Stimulated activated CD4-positive, alpha-beta T cell treated with anti-CD3 and anti-CD28 coated beads, Interleukin-15, amount 100 ng/mL, for 1 hour (primary cell): ENCODE measurements at places on chromosomes 16 and 17.

DNA sequence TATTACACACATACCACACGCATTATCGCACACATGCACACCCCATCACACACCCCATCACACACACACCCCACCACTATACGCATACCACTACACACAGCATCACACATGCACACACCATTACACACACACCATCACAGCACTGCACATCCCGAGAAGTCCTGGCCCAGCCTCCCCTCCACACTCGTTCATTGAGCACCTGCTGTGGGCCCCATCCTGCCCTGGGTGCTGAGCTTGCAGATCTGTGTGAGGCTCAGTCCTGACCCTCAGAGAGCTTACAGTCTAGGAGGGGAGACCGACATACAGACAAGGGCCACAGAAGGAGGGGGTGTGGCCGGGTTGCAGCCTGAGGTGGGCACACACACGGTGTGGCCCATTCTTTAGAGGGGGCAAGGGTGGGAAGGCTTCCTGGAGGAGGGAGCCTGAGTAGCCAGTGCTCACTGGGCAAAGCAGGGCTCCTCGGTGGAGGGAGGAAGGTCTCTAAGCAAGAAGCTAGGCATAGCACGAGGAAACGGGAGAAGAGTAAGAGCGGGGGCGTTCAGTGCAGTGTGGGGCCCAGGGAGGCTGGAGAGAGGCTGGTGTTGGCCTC, 206.6 kb downstream of the NTN1 start:
- DNase-seq = no peak

GRCh38 chr17:59814685-59815084, 78.1 kb downstream of the TUBD1 start:
- no peak for DNase-seq

- no peak for DNase-seq
Observed at GRCh38 chr16:19179546-19180490, 11.8 kb downstream of the SYT17 start.

- peak; percentile 63 for DNase-seq
Observed at GRCh38 chr17:76714822-76715495, 4.2 kb upstream of the MXRA7 start.

DNA sequence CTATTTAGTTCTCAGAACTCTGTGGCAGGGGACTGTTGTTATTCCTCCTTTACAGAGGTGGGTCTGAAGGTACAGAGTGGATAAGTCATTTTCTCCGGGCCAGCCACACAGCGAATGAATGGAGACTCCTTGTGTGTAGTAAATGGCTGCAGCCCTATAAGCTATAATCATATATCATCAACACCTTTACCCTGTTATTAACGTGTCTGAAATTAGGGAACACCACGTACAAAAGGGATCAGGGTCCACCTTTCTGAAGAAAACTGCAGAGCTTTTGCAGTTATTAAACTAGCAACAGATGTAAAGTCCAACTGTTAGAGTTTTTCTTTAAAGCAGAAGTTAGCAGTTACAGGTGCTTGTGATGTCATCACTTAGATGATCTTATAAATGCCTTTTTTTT, 696.7 kb downstream of the MAF start:
- DNase-seq = no peak

DNA sequence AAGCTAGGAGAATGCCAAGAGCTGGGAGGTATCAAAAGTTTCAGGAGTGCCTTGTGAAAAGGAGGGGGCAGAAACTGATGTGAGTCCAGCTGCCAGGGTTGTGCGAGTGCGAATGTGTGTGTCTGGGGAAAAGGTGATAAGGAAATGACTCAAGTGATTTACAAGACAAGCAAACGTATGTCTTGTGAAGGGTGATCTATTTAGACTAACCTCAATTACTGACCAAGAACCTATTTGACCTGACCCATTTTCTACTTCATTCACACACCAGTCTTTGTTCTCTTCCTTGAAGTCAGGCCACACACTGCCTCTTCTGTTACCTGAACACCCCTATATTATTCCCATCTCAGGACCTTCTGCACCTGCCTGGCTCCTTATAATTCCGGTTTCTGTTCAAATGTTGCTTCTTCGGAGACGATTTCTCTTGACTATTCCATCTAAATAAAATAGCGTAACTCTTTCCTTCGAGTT, 1.0 kb downstream of the GDE1 start:
- no peak for DNase-seq

DNA sequence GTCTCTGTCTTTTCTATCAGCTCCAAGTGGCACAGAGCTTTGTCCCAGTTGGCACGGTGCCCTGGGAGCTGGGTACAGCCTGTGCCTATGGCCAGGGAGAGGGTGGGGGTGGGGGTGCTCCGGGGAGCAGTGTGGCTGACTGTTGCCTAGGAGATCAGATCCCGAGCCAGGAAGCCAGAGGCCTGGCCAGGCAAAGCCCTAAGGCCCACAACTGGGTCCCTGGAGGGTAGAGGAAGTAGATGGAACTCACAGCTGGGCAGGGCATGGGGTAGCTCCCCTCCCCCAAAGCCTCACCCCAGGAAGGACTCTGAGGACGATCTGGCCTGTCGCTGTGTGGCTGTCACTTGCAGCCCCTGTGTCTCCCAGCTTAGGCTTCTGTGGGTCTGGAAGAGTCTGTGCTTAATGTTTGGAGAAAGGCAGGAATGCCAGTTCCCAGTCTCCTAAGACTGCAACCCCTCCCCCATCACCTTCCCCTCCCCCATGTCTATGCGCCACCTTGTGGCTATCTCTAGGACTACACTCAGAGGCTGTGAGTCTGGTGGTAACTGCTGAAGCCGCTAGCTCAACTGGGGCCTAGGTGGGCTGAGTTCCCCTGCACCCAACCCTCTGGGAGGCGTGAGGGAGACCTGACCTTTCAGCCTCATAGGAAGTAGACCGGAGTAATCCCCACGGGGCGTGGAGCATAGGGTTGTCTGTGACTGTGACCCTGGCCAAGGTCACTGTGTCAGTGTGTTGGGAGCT, 12.6 kb downstream of the THRA start:
- peak; percentile 49 for DNase-seq

- no peak for DNase-seq
Observed at GRCh38 chr17:3688027-3688553, 7.9 kb downstream of the P2RX5 start.

- DNase-seq = no peak
Observed at GRCh38 chr17:70049801-70050591, 25.0 kb upstream of the KCNJ16 start.

DNA sequence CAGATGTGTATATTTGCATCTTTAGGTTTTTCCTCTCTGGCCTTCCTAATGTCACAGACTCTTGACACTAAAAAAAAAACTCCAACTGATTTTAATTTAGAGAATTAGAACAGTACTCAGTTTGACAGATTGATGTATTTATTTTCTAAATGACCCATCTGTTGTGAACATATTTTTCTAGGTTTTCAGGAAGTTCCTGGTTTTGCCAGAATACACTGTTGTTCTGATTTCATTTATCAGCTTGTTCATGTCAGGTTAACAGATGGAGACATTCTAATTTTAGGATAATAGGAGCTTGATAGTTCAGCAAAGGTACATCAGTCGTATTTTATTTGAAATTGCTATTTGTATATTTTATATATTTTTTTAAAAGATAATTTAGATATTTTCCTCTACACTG, 133.4 kb downstream of the TANC2 start:
- DNase-seq = no peak

DNA sequence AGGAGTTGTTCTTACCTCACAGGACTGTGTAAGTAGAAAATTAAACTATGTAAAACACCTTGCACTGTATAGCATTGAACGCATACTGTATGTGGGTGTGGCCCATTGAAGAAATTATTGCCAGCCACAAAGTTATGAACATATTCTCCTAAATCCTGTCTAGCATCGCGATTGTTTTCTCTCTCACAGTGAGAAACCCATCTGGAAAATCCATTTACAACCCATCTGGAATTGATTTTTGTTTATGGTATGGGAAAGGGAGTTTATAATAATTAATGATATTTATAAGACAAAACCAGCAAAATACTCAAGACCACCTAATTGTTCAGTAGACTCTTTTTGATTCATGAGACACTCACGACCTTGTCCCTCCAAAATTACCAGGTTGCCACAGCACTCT, 22.1 kb upstream of the MON1B start:
- DNase-seq = no peak

GRCh38 chr17:57305908-57306504, 49.7 kb downstream of the MSI2 start:
- no peak for DNase-seq

- DNase-seq = no peak
Observed at GRCh38 chr17:35006961-35007360, 26.6 kb downstream of the LIG3 start.

GRCh38 chr17:34886831-34887230, 74.4 kb downstream of the CCT6B start:
- DNase-seq = no peak

GRCh38 chr17:27083408-27084185, 210.3 kb upstream of the WSB1 start:
- DNase-seq = no peak

DNA sequence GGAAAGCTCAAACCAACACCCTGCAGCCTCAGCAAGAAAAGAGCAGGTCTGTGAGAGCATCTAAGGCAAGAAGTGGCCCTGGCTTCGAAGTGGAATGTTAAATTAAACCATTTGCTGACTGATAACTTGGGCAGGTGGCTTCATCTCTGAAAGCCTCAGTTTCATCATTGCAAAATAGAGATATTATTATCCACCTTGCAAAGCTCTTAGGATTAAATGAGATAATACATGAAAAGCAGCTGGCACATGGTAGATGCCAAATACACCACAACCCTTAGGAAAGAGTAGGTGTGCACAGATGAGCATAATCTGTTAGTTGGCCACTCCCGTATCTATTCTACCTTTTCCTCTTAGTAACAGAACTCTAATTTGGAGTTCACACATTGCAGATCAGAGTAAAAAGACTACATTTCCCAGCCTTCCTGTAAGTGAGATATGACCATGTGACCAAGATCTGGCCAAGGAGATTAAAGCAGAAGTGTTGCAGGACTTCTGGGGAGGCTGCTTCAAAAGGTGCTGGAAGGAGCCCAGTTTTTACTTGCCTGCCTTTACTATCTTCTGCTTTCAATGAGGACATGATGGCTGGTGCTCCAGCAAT, 288.7 kb downstream of the SOX9 start:
- DNase-seq = no peak

DNA sequence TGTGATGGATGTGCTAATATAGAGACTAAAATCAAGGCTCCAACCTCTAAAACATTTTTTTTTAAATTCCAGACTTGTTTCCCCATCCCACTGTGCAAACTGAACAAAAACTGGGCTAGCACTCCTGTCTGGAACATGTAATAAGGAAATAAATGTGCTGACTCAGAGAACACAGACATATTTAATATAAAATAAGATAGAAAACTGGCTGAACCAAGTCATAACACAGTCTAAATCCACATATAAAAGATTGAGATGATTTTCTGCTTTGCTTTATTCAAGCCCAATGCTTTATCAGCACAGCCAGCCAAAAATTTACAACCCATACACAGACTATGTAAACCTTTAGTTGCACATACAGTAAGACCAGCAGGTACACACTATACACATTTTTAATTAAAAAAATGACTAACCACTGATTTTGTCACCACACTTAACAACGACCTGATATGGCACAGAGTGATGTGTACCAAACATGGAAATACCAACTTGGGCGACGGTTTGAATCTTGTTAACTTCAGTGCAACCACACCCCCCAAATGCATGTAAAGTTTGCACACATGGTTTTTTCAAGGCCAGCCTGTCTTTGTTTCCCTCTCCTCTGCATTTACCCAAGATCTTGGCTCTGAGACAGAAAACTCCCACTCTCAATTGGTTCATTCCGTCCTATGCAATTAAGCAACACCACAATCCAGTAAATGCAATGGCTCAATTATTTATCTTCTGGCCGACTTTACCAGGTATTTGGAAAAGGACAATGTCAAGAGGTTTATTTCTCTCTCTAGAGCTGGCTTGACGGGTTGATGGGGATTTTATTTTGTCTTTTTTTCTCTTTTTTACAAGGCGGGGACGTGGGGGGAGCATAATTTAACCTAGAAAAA, 1.2 kb downstream of the STAT3 start:
- DNase-seq = no peak

GRCh38 chr17:77478899-77479298, 338.1 kb downstream of the SEC14L1 start:
- no peak for DNase-seq

DNA sequence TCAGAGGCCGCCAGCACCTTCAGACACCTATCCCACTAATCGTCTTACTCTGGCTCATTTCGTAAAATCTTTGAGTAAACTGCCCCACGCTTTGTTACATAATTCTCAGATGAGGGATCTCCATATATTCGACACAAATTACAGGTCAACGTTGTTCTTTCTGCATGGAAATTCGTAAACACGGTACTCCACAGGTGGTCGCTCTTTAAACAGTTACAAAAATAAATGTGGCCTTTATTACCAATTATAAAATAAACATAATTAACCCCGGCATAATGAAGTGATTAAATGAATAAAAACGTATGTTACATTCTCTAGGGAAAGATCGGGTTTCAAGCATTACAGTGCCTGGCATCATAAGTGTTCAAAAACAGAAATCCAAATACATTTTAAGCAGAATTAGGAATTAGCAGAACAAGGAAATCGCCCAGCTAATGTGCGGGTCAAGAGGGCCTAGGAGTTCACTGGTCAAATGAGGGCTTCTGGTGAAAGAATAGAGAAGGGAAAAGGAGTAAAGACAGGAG, 943 bp upstream of the PIP4K2B start:
- DNase-seq = no peak

DNA sequence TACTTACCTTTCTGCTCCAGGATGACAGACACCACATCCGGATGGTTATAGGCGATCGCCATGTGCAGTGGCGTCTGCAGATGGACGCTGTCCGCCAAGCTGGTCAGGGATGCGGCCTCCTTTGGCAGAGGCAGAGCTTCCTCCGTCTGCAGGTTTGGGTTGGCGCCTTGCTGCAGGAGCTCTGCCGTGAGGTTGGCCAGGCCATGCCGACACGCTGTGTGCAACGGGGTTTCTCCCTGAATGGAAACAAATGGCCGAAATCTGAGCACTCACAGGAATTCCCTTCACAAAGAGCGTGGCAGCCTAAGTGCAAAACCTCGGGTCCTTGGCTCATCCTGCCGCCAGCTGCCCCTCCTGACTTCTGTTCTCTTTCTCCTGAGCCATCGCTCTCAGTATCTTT, 41.8 kb downstream of the CYB5D2 start:
- DNase-seq = no peak

GRCh38 chr16:89135971-89136765, 35.4 kb upstream of the CDH15 start:
- DNase-seq = no peak

- no peak for DNase-seq
Observed at GRCh38 chr17:15663691-15664090, 20.4 kb downstream of the TRIM16 start.

DNA sequence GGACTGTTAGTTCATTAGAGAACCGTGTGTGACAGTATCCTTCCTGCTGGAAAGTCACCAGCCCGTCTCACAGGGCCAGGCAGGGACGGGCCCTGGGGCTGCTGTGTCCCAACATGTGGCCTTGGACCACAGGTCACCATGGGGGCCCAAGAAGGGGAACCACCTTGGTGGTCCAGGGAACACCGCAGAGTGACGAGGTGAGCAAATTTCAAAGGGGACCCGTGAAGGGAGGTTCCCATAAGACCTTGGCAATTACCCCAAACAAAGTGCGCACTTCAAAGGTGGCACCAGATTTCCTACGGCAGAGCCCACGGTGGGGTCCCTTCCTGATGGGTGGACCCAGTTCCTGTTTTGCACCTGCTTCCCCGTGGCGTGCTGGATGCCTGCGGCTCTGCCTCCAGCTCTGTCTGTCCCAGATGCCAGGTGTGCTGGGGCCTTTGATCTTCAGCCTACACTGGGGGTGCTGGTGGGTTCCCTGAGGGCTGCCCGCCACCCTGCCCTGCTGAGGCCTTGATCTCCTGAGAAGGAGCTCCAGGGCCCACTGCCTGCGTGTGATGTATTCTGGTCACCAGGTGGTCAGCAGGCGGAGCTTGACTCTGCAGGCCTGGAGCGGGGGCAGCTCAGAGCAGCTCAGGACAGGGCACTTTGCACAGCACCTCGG, 27.0 kb downstream of the SLC7A5 start:
- no peak for DNase-seq
